ENCODE measurements at places on chromosomes 11 and 22. TPM values are rescaled to one million over a fixed set of nuclear protein-coding genes. Genes with fewer than 3 reads are reported as not detected.

GRCh38 chr11:63443714-63444113 is 47.3 kb downstream of the PLAAT5 start:
- no peaks in the 10 kb centered on the region for H3K27me3 ChIP-seq
- no peak overlapping the region for H3K4me3 ChIP-seq
- no peaks in the 10 kb centered on the region for H3K4me1 ChIP-seq
- no peaks in the 10 kb centered on the region for H3K36me3 ChIP-seq
- no peak for DNase-seq

DNA sequence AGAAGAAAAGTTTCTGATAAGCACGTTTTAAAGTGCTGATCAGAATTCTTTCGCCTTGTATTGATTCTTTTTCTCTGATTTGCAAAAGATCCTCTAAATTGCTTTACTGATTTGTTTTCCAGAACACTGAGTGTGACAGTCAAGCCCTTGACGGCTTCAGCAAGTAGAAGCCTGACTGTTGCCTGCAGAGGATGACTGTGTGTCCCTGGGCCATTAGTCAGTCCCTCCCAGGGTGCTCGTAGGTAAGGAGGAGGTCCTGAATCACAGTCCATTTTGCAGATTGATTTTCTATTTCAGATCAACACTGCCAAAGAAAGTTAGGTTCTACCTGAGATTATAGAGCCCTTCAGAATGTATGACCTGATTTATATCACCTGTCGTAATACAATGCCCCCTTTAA is 38.6 kb upstream of the POGLUT3 start:
- H3K36me3 ChIP-seq: no peaks in the 10 kb centered on the region
- no peaks in the 10 kb centered on the region for H3K4me1 ChIP-seq
- DNase-seq: no peak
- no peak overlapping the region for H3K4me3 ChIP-seq

DNA sequence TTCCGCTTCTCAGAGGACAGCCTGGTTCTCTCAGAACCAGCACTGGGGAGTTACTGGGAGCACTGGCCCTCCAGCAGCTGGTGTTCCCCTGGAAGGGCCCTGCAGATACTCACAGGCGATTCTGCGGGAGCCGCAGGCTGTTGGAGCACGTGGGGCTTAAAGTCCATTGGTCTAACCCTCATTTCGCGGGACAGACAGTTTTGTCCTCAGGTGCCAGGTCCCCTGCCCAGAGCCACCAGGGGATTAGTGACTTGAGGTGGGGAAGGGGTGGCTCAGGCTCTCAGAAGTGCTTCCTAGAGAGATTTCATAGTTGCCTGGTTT is 53.9 kb downstream of the CACNA1I start:
- H3K27ac ChIP-seq: no peak overlapping the region
- no peak for DNase-seq
- no peaks in the 10 kb centered on the region for H3K4me1 ChIP-seq
- no peak overlapping the region for H3K4me3 ChIP-seq
- H3K27me3 ChIP-seq: no peaks in the 10 kb centered on the region

DNA sequence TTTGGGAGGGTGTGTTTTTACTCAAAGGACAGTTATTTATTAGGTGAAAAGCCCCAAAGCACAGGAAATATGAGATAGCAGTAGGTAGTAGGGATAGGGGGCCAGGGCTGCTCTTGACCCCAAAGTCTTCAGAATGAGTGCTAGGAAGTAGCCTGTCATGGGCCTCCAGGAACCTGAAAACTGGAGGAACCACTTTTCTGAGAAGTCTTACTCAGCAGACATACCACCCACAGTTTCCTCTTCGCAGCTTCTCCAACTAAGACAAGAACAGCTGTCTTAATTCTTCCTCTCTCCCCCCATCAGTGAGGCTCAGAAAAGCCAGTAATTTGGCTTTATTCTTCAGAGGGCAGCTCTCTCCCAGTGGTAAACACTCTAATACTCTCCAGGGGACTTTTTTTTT is 84.0 kb upstream of the CTSC start:
- H3K27me3 ChIP-seq: no peaks in the 10 kb centered on the region
- H3K27ac ChIP-seq: no peak overlapping the region
- no peaks in the 10 kb centered on the region for H3K4me1 ChIP-seq
- H3K36me3 ChIP-seq: no peaks in the 10 kb centered on the region

DNA sequence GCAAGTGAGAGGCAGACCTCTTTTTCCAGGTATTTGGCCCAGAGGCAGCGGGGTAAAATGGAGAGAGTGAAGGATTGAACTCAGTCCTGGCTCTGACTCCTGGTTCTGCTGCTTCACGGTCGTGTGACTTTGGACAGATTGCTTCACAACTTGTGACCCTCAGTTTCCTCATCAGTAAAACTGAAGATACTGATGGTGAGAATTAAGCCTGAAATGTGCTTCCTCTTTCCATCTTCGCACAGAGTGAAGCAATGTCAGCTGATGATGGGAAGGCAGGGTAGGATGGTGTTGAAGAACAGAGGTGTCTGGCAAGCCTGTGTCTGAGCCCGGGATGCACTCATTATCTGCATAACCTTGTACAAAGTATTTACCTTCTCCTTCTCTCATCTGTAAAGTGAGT is 59.0 kb downstream of the UBASH3B start:
- H3K27ac ChIP-seq: no peak overlapping the region
- H3K36me3 ChIP-seq: no peaks in the 10 kb centered on the region
- H3K4me1 ChIP-seq: no peaks in the 10 kb centered on the region
- H3K4me3 ChIP-seq: no peak overlapping the region
- DNase-seq: no peak

DNA sequence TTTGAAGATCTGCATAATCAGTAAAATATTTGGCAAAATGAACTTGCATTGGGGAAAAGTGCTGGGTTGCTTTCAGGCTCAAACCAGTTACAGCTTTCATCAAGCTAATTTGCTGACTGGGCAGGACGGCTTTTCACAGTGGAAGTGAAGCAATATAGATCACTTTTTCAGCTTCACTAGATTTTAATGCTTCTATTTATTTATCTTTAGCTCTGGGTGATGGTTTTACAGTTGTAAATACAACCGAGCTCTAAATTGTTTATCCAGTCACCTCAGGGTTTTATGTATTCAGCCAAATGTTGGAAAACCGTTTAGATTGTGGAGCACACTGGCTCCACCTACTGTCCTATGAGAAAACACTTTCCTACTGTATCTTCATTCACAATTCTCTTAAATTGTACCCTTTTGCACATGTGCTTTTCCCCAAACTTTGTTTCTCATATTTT is 58.2 kb downstream of the ACER3 start:
- no peak overlapping the region for H3K27ac ChIP-seq
- H3K4me1 ChIP-seq: peaks cover 24% of the 10 kb centered on the region
- H3K27me3 ChIP-seq: no peaks in the 10 kb centered on the region
- peak; percentile 30 for DNase-seq
- H3K36me3 ChIP-seq: no peaks in the 10 kb centered on the region

DNA sequence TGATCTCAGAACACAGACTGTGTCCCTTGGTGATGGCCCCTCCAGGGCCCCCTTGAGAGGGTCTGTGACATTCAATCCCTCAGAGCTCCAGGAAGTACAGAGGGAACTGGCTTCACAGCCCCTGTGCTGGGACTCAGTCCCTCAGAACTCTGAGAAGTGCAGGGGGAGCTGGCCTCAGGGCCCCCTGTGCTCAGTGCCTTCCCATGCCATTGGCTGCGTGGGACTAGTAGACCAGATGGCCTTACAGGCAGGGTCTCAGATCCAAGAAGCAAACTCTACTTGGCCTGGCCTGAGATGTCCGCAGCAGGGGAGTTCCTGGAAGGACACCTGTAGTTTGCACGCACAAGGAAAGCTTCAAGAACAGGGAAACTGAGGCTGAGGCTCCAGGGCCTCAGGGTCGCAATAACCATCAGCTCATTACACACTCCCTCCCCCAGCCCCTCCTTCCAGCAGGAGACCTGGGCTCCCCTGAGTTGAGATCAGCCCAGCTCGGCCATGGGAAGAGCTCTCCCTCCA is 138.4 kb downstream of the BRD1 start:
- no peak overlapping the region for H3K27ac ChIP-seq
- H3K36me3 ChIP-seq: no peaks in the 10 kb centered on the region
- no peaks in the 10 kb centered on the region for H3K4me1 ChIP-seq
- no peaks in the 10 kb centered on the region for H3K27me3 ChIP-seq
- DNase-seq: no peak
- no peak overlapping the region for H3K4me3 ChIP-seq

GRCh38 chr11:70176940-70177689 is 26.0 kb upstream of the FADD start:
- H3K27me3 ChIP-seq: no peaks in the 10 kb centered on the region
- DNase-seq: no peak
- H3K4me1 ChIP-seq: no peaks in the 10 kb centered on the region
- no peaks in the 10 kb centered on the region for H3K36me3 ChIP-seq
- no peak overlapping the region for H3K4me3 ChIP-seq

GRCh38 chr22:23179381-23180299 is 669 bp upstream of the BCR start:
- H3K36me3 ChIP-seq: no peaks in the 10 kb centered on the region
- H3K27me3 ChIP-seq: no peaks in the 10 kb centered on the region
- DNase-seq: peak; percentile 40

GRCh38 chr11:27394781-27395228 is 31.8 kb upstream of the CCDC34 start:
- H3K4me3 ChIP-seq: no peak overlapping the region
- DNase-seq: no peak
- no peaks in the 10 kb centered on the region for H3K36me3 ChIP-seq
- H3K4me1 ChIP-seq: peaks cover 91% of the 10 kb centered on the region

GRCh38 chr11:35605706-35606105 is 12.6 kb upstream of the FJX1 start:
- no peaks in the 10 kb centered on the region for H3K27me3 ChIP-seq
- no peak for DNase-seq
- H3K4me1 ChIP-seq: no peaks in the 10 kb centered on the region
- H3K27ac ChIP-seq: no peak overlapping the region
- H3K36me3 ChIP-seq: no peaks in the 10 kb centered on the region

GRCh38 chr11:118928101-118928869 is 2.6 kb upstream of the BCL9L start:
- no peaks in the 10 kb centered on the region for H3K36me3 ChIP-seq
- peak; percentile 95 for DNase-seq
- peak overlapping the region; percentile 55 for H3K4me3 ChIP-seq
- H3K4me1 ChIP-seq: peaks cover 46% of the 10 kb centered on the region

DNA sequence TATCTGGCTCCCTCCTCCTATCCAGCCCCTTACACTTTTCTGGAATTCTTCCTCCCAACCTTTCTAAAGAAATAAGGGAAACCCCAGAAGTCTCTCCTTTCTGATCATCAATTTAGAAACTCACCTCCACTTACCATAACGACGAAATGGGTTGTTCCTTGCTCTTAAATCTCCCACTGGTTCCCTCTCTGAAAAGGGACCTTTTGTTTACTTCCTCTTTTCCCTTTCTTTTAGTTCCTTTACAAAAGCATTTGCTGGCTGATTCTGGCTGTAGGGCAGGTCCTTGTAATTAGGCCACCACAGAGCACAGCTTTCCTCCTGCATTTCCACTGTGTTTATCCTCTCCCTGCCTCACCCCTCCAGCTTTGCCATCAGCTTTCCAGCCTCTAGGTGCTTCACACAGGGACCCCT is 12.0 kb downstream of the JAML start:
- H3K27ac ChIP-seq: no peak overlapping the region
- DNase-seq: no peak
- H3K27me3 ChIP-seq: no peaks in the 10 kb centered on the region
- no peak overlapping the region for H3K4me3 ChIP-seq

GRCh38 chr11:112465433-112466024 is 204.9 kb upstream of the PLET1 start:
- H3K36me3 ChIP-seq: no peaks in the 10 kb centered on the region
- H3K27me3 ChIP-seq: no peaks in the 10 kb centered on the region
- DNase-seq: no peak

DNA sequence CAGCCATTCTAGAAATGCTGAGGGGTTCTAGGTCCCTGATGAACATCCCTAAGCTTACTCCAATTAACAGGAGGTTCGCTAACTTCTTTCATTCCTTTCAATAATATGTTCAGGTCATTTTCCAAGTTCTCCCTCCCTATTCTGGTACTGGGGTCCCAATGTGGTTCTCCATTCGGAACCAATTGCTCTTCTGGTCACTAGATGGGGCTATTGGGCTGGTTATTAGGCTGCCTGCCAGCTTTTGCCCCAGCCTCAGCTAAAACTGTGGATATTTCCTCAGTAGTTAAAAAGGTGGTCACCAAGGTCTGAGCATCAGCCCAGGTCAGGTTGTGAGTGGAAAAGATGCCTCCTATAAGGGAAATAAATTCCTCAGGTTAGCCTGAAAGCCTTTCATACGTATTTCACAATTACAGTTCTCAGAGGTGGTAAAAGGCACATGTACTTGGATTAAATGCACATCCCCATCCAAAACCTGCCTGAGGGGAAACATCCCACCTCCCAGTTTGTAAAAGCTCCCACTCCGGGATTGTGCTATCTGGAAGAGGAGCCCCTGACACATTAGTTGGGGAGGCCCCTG is 161.1 kb upstream of the CCDC179 start:
- no peak overlapping the region for H3K27ac ChIP-seq
- no peaks in the 10 kb centered on the region for H3K4me1 ChIP-seq
- H3K4me3 ChIP-seq: no peak overlapping the region
- DNase-seq: peak; percentile 35
- no peaks in the 10 kb centered on the region for H3K27me3 ChIP-seq
- H3K36me3 ChIP-seq: no peaks in the 10 kb centered on the region

- H3K27me3 ChIP-seq: no peaks in the 10 kb centered on the region
- no peaks in the 10 kb centered on the region for H3K36me3 ChIP-seq
- H3K4me3 ChIP-seq: no peak overlapping the region
- no peak overlapping the region for H3K27ac ChIP-seq
- DNase-seq: no peak
Observed at GRCh38 chr11:30786256-30787110, 200.3 kb upstream of the MPPED2 start.

GRCh38 chr11:106088896-106089295 is 11.4 kb downstream of the AASDHPPT start:
- no peaks in the 10 kb centered on the region for H3K36me3 ChIP-seq
- peaks cover 36% of the 10 kb centered on the region for H3K4me1 ChIP-seq
- no peak overlapping the region for H3K27ac ChIP-seq

DNA sequence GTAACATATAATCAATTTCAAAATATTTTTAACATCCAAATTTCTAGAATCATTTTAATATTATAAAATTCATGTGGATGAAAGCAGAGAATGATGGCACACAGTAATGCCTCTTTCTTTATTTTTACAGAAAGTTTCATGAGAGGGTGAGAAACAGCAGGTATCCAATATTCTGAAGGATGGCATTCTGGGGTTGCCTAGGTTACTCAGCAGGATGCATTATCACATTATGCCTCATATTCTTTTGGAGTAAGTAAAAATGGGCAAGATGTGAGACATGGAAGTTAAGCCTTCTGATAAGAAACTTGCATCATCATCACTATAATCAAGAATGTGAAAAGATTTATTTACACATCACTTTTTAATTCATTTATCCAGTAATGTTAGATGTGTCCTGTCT is 148.7 kb upstream of the PGR start:
- no peak overlapping the region for H3K4me3 ChIP-seq
- H3K27me3 ChIP-seq: no peaks in the 10 kb centered on the region
- DNase-seq: no peak
- H3K36me3 ChIP-seq: no peaks in the 10 kb centered on the region
- no peak overlapping the region for H3K27ac ChIP-seq

GRCh38 chr11:18802381-18803257 is 11.0 kb upstream of the PTPN5 start:
- no peak overlapping the region for H3K27ac ChIP-seq
- peak; percentile 65 for DNase-seq
- H3K36me3 ChIP-seq: no peaks in the 10 kb centered on the region
- no peak overlapping the region for H3K4me3 ChIP-seq
- H3K27me3 ChIP-seq: no peaks in the 10 kb centered on the region

BCO2 gene
- 4.2 TPM for total RNA-seq

OR10A2 gene
- not detected for total RNA-seq

CSF2RB gene
- total RNA-seq: 2.0 TPM

NXPE4 gene
- not detected for total RNA-seq

OVCH2 gene
- not detected for total RNA-seq

QSER1 gene
- total RNA-seq: 27.7 TPM

OR52N4 gene
- not detected for total RNA-seq

ARHGAP1 gene
- 43.5 TPM for total RNA-seq

RASSF10 gene
- total RNA-seq: not detected

All from body of pancreas (tissue), 4 donors.